Stimulated activated CD4-positive, alpha-beta T cell treated with anti-CD3 and anti-CD28 coated beads, Interleukin-15, amount 100 ng/mL, for 48 hours (primary cell): ENCODE measurements at places on chromosomes 4 and X.

- no peak for DNase-seq
These were observed 419 bp upstream of the RPGR start for GRCh38 chrX:38327775-38328081.

GRCh38 chrX:110983024-110983423 lies 113.0 kb upstream of the PAK3 start:
- DNase-seq: no peak

DNA sequence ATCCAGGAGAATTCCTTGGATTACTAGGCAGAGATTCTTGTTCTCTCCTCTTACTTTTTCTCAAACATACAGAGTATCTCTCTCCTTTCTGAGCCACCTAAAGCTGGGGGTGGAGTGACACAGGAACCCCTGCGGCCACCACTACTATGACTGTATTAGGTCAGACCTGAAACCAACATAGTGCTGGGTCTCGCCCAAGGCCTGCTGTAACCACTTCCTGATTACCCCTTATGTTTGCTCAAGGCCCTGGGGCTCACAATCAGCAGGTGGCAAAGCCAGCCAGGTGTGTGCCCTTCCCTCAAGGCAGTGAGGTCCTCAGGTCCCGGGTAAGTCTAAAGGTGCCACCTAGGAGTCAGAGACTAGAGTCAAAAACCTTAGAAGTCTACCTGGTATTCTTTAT lies 166.4 kb downstream of the PARM1 start:
- no peak for DNase-seq

- no peak for DNase-seq
These were observed 506.9 kb upstream of the FAM47C start for GRCh38 chrX:36501169-36501702.

GRCh38 chr4:181897935-181898334 lies 345.3 kb upstream of the TENM3 start:
- no peak for DNase-seq
